ENCODE measurements at places on chromosomes 2 and 18.

GRCh38 chr18:23552505-23552904 lies 33.8 kb downstream of the NPC1 start:
- DNase-seq, result no peak

DNA sequence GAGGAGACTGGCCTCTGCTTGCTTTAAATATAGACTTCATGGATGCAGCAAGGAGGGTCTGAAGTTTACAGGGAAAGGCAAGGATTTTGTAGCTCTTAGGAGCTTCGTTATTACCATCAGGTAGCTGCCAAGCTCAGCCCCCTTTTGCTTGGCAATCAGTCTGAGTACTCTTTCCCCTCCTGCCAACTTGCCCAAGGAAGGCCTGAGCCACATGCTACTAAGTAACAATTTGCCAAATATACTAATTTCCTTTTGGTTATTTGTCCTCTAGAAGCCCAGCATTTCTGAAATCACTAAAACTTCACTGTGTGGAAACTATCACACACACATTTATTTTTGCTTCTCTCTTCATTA lies 85.5 kb upstream of the ITPRID2 start:
- no peak for DNase-seq

- DNase-seq, result no peak
These were observed 33.6 kb upstream of the ATP6V1B1 start for GRCh38 chr2:70902067-70902442.

DNA sequence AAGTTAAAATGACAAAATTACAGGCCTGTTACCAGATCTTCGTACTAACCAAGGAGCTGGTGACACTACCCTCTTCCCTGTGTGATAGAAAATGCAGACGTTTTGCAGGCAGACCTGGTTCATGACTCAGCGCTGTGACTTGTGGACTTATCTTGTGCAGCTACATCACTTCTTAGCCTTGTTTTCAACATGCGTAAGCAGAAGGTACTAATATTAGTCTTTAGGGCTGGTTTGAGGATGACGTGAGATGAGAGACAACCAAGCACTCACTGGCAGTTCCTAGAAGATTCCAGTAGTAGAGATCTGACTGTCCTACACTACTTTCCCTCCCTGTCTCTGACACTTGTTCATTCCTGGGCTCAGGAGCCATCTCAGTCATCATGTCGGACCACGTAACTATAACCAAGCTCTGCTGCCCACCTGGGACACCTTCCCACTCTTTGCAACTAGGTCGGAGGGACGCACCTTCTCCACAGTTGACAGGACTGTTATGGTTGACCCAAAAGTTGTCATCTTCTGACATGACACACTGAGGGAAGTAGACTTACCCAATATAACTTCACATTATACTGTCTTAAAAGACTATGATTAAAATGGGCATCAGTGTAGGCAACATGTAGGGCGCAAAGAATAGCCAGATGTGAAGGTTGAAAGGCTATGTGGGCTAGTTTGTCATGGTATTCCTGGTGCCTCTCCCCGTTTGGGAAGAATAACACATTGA lies 64.8 kb downstream of the TNFRSF11A start:
- no peak for DNase-seq

- no peak for DNase-seq
These were observed 8.9 kb upstream of the ID2 start for GRCh38 chr2:8672940-8673339.

DNA sequence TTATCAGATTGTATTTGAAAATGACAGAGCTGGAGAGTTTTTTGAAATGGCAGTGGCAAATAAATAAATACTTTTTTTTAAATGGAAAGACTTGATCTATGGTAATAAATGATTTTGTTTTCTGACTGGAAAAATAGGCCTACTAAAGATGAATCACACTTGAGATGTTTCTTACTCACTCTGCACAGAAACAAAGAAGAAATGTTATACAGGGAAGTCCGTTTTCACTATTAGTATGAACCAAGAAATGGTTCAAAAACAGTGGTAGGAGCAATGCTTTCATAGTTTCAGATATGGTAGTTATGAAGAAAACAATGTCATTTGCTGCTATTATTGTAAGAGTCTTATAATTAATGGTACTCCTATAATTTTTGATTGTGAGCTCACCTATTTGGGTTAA lies 30.9 kb downstream of the CD28 start:
- peak; percentile 32 for DNase-seq

DNA sequence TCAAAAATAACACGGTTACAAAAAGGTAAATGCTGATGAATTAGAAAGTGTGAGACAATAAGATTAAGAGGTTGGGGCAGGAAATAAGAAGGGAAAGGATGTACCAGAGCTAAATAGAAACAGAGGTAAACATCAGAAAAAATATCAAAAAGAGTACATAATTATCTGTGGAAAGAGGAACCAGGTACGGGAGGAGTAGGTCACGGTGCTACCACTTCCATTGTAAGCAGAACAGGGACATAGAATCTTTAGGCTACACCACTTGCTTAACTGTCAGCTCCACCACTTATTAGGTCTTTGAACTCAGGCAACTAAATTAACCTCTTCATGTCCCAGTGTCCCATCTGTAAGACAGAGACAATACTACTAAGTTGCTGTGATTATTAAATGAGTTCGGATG lies 350.3 kb downstream of the LRATD1 start:
- no peak for DNase-seq

GRCh38 chr18:52624702-52625101 lies 284.7 kb downstream of the DCC start:
- no peak for DNase-seq

DNA sequence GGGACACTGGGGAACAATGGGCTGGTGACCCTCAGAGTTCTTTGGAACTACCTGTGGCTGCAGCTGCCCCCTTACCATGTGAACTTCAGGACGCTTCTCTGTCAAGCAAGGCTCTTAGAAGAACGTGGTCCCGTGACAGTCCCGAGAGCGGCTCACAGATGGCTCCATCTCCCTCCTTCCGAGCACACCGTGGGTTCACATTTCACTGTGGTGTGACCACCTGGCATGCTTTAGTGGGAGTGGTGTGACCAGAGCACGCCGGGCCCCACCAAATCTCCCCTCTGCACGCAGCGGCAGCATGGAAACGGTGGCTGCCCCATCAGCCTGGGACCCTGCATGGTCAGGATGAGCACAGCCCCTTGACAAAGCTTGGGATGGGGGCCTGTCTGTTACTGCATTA lies 9.7 kb upstream of the TPO start:
- no peak for DNase-seq

DNA sequence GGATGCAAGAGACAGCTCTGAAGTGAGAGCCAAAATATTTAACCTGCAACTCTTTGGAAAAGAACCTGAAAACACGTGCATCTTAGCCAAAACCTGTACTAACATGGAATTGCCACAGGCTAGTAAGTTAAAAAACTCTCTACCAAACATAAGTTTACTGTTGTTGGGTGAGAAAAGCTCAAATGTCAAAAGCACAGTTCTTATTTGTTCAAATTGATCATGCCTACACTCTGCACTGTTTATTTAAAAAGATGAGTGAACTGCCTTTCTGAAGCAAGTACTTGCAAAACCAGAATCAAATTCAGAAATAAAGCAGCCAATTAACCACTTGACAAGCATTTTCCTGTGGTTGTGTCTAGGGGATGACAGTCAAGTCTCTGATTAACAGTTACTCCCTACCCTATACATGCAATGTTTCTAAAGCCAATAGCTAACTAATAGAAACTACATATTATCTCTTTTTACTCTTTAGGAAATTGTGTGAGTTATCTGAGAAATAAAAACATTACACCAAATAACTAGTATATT lies 5.6 kb downstream of the IKZF2 start:
- no peak for DNase-seq

GRCh38 chr2:41027095-41027494 lies 575.2 kb upstream of the SLC8A1 start:
- DNase-seq, result no peak

DNA sequence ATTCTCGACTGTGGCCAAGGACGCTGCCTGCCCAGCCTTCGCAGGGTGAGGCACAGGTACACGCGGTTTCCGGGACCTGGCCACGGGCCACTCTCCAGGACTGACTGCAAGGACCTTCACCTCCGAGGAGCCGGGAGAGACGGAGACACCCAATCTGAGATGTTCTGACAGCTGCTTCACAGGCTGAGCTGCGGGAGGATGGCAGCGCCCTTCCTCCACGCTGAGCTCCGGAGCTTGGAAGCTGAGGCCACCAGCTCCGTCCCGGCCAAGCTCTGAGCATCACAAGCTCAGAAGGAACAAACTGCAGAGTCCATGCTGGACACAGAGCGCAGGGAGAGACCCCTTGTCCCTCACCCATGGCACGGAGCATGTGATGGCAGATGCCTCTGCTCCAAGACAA lies 71.1 kb upstream of the CTDP1 start:
- no peak for DNase-seq

DNA sequence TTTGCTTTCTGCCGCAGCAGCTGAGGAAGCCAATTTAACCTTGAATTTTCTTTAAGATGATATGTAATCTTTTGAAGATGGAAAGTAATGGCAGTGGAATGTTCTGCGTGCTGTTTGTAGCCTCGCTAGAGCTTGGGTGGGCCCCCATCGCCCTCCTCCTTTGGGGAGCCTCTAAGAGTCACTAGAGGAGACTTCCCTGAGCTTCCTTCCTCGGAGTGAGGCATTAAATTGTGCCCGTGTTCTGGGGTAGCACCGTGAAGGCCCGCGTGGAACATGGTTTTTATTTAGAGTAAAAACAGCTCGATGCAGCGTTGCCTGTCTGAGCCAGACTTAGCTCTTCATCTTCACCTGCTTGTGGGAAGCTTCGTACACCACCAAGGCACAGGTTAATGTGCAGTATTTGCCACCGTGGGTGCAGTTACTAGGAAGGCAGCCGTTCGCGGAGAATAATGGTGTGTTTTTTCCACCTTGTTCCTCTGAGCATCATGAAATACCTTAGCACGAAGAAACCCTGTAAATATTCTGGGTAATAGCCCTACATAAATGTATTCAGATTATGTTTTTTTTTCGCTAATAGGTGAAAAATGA lies 38.5 kb downstream of the NCK2 start:
- DNase-seq, result no peak

DNA sequence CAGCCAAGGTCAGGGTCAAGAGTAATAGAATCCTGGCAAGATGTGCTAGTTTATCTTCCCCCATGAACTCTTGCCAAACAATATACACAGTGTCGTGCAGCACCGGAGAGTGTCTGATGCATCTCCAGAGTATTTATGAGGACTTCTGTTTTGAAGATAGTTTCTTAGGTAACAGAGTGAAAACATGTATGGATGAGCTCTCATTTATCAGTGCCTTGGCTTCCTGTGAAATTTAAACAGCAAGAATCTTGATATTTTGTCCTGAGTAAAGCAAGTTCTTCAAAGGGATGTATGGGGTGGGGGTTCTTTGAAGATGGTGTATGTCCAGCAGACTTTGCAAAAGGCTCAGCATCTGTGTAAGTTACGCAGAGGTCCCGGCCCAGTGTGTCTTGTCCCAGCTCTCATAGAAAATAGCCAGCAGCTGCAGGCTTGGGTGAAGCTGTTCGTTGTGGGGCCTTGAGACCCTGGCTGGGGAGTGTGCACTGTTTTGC lies 361.0 kb upstream of the NT5C1B start:
- no peak for DNase-seq

- DNase-seq, result no peak
These were observed 37.8 kb upstream of the ASAP2 start for GRCh38 chr2:9168821-9169221.

- DNase-seq, result no peak
These were observed 16.2 kb downstream of the DOCK10 start for GRCh38 chr2:225025917-225026571.

All from GM20000 (cell line).